ENCODE measurements at places on chromosomes 6 and 20.

GRCh38 chr6:4010689-4011090 lies 68.2 kb downstream of the FAM217A start:
- no peak for DNase-seq

DNA sequence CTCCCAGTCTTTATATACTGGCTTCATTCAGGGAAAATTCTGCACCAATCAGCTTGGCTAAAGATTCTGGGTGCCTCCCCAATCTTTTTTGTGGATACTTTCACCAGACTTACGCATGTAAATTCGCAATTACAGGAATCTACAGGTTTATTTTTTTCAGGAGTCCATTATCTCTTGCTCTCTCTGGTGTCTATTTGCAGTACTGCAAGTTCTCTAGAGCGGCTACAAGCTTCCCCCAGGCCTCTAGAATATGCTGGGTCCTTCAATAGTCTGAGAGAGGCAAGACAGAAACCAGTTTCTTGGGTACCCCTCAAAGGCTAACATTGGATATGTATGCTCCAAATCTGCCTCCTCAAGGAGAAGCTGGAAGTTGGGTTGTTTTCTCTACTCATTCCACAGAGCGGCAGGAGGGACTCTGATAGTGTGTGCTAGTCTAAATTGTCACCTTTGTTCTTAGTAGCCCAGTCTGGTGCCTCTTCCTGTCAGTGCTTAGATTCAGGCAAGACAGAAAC lies 58.5 kb downstream of the SUN5 start:
- no peak for DNase-seq

- no peak for DNase-seq
Measured at GRCh38 chr6:2179950-2180349, 65.5 kb downstream of the GMDS start.

- no peak for DNase-seq
Measured at GRCh38 chr6:142820338-142821051, 124.5 kb downstream of the HIVEP2 start.

DNA sequence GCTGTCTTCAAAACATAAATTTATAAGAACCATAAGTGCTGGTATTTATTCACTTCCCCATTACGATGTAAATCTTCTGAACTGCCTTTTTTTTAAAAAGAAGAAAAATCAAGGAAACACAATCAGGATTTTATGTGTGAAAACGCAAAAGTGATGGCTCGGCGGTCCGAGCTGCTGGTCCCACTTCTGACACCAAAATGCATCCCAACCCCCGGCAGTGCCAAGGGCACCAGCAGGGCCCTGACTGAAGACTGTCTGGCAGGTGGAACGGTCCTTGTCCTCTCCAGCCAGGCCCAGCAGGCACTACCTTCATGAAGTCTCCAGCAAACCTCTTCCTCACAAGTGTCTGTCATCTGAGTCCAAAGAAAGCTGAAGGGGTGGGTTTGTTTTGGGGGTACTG lies 41.2 kb downstream of the TBC1D7 start:
- no peak for DNase-seq

GRCh38 chr6:141513830-141514229 lies 618.9 kb upstream of the GJE1 start:
- DNase-seq: no peak

DNA sequence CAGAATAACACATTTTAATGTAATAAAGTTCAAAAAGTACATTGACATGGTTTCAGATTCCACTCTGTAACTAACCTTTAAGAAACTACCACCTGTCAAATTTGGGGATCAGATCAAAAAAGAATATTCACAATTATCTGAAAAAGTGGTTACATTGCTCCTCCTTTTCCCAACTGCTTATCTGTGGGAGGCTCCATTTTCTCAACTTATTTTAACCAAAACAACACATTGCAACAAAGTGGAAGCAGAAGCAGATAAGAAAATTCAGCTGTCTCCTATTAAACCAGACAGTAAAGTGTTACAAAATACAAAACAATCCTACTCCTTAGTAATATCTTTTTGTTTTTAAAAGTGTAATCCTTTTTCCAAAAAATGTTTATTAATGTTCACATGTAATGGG lies 61.4 kb downstream of the PDSS2 start:
- no peak for DNase-seq

DNA sequence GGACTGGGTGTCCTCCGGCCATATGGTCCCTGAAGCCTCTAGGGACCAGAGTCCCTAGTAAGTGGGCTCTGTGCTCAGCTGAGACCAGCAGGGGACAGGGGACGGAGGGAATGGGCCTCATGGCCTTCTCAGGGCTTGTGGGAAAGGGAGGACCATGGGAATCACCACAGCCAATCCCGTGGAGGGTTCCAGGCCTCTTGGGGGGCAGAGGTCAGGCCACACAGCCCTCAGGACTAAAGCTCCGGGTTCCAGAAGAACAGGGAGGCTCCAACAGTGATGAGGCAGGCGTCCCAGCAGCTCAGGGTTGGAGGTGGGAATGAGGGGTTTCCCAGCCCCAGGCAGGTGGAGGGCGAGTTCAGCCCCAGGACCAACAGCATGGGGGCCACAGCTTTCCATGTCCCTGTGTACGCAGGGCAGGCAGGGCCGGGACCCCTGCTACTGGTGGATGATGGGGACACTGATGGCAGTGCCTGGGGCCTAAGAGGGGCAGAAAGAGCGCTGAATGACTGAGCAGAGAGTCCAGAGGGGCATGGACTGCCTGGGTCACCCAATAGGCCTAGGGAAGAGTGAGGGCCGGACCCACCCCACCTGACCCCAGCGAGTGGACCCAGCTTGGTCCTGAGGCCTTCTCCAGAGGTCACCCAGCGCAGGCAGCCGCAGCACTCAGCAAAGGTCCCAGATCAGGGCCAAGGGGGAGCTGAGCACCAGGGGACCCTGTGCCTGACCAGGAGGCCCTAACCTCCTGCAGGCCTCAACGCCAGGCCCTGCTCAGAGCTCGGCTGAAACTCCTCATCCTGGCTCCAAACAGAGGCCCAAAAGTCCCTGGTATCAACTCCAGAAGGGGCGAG lies 8.8 kb downstream of the MYL9 start:
- DNase-seq: no peak

DNA sequence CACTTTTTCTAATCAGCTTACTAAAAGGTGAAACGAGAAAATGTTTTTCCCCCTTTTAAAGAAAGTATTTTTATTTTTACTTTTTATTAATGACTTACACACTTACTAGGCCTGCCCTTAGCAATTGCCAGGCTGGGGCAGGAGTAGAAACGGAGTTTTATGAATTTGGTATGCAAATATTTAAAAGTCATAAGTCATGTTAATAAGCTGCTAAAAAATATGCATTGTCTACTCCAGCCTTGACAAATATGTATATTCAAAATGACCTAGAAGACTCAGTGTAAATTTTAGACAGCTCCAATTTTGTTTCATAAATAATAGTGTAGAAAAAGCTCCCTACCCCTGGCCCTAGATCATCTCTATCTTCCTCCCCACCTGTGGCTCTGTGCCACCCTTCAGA lies 17.5 kb upstream of the TGM6 start:
- DNase-seq: no peak

GRCh38 chr6:119256978-119257462 lies 92.5 kb downstream of the MAN1A1 start:
- no peak for DNase-seq

- no peak for DNase-seq
Measured at GRCh38 chr20:4090756-4091489, 75.6 kb upstream of the RNF24 start.

GRCh38 chr6:10882657-10883171 lies 873 bp upstream of the GCM2 start:
- no peak for DNase-seq

GRCh38 chr6:36783603-36784375 lies 55.5 kb downstream of the CPNE5 start:
- no peak for DNase-seq

DNA sequence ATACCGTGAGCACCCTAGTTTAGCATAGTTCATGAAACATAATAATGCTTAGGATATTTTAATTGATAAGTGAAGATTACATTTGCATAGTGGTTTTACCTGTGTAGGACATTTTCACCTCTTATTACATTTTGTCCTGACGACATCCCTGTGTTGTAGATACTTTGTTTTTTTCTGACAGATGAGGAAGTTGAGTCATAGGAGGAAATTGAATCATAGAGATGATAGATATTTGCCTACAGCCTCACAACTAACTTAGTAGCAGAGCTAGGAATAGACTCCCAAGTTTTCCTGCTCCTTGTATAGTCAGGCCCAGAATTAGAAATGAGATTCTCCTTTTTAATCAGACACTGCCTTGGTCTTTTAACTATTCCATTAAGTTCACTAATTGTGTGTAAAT lies 100.5 kb upstream of the SUPT3H start:
- DNase-seq: no peak

DNA sequence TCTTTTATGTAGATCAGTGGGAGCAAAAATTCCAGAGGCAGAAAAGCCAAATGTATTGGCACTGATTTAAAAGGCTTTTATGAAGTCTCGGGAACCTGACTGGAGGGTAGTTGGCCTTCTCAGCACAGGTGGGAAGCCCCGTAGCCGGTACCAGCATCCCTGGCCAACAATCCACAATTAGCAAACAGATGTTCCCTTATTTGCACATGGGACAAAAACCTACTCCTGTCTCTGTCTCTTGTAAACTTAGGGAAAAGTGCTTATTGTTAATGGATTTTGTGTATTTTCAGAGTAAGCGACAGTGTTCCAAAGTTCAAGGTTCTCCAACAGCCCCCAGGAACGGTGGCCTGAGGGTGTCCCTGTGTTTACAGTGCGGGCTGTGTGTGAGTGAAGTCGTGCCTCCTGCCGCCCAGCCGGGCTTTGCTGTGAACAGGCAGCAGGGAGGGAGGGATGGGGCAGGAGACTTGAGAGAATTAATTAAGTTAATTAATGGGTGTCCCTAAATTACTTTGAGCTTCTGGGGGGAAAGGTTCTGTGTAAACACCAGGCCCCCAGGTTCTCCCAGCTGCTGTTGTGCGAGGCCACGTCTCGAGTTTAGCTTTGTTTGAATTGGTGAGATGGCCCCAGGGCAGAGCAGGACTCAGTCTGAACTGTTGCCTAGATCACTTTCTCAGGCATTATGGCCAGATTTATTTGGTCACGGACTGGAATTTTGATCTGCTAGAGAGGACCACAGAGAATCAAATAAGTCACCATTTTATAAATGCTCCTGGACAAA lies 3.9 kb downstream of the SYNJ2 start:
- no peak for DNase-seq

- no peak for DNase-seq
Measured at GRCh38 chr6:22448291-22448711, 121.1 kb upstream of the HDGFL1 start.
